Activated CD4-positive, alpha-beta T cell treated with anti-CD3 and anti-CD28 coated beads, Interleukin-2, amount 50 U/mL, for 4 hours (primary cell): ENCODE measurements at places on chromosomes 6 and 20.
A peak's percentile ranks its signal among the peaks of the same experiment; 100 is the strongest.

GRCh38 chr20:62539198-62540045 lies 63.6 kb upstream of the GATA5 start:
- DNase-seq: no peak

DNA sequence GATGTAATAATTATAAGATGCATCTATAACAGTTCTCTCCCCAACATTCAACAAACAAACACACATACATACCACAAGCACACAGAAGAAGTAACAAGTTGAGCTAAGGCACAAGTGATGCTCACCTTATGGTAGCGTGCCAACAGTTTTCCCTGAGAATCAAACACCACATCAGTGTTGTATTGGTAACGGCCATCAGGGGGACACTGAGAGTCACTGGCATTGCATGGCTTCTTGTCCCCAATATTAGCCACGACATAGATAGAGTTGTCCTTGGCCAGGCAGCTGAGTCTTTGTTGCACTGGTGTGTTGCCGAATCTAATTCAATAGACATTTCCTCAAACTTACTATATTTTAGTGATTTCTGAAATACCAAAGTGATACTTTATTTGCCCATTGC lies 14.8 kb upstream of the VNN1 start:
- no peak for DNase-seq

DNA sequence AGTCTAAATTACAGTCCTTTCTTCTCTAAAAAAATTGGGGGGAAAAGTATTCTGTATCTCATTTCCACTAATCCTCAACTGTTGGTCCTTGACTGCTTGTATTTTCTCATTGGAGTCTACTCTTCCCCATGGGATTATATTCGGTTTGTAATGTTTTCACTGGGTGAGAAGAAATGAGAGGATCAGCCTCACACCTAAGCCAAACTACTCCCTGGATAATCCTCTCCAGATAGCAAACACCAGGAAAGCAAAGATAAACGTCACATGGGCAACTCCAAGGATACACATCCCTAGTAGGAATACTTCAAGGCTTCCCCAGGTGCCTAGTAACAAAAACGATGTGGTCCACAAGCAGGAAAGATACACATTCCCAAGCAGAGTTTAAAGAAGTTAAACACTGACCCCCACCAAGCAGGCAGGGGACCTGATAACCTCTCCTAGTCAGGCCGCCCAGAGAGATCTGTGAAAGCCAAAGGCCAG lies 53.9 kb upstream of the SOX4 start:
- DNase-seq: no peak

- no peak for DNase-seq
Measured at GRCh38 chr6:45923831-45924391, 91.7 kb downstream of the CLIC5 start.

DNA sequence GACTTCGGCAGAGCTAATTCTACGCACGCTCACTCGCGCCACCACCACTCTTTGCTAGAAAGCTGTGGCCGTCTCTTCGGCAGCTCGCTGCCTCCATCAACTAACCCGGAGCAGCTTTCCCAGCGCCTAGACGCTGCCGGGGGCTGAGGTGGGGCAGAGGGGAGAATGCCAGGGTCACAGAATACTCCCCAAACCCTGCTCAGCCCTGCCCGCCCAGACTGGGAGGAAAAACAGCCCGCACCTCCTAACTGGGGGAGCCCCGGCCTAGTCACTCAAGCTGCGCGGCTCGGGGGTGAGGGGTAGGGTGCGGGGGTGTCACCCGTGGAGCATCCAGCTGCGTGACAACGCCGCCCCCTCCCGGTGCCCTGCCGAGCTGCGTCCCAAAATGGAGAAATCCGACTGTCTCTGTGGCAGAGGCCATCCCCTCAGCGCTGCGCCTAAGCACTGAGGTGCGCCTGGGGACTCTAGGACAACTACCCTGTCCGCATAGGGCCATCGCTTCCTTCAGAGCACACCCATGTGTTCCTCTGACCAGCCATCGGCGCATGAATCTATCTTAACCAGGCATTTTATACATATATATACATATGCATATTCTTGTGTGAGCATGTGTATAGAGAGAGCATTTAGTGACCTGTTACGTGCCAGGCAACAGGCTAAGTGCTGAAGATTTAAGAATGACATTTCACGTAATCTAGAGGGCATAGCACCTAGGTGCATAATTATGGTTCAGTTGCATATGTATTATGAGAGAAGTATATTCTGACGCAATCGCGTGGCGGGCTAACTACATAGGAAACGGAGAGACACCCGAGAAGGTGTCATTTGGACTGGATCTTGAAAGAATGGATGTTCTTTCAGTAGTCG lies 1.5 kb upstream of the TENT5A start:
- DNase-seq: peak; percentile 89

DNA sequence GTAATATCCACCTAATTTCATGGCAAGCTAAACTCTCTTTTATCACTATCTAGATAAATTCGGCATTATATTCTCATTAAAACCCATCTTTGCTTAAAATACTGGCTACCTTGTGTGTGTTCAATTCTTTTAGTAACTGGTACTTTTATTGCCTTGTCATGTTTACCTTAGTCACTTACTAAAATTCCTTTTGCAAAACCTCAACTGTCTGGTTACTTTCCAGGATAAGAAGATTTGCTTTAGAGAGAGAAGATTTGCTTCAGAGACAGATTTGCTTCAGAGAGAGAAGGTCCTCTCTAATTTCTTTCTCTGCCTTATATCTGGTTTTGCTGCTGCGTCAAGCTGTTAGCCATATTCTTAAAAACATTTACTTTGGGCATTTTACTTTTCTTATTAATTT lies 151.5 kb upstream of the MLIP start:
- DNase-seq: no peak

GRCh38 chr6:70110126-70111022 lies 192.5 kb downstream of the COL9A1 start:
- DNase-seq: no peak

DNA sequence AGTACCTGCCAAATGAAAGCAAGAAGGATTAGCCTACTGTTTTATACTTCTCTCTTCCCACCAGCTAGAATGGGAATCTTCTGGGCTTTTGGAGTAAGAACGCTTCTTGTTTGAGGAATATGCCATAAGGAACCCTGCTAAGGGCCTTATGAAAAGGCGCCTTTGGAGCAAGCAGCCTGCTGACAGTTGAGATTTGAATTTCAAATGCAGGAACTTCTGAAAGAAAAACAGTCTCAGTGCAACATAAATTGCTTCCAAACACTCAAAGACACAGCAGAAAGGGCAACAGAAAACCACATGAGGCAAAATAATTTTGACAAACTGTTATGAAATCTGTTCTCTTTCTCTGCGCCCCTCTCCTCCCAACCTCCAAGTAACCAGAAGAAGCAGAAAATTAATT lies 149.4 kb upstream of the B3GAT2 start:
- DNase-seq: no peak

GRCh38 chr6:170018422-170018935 lies 267.1 kb downstream of the ERMARD start:
- no peak for DNase-seq

DNA sequence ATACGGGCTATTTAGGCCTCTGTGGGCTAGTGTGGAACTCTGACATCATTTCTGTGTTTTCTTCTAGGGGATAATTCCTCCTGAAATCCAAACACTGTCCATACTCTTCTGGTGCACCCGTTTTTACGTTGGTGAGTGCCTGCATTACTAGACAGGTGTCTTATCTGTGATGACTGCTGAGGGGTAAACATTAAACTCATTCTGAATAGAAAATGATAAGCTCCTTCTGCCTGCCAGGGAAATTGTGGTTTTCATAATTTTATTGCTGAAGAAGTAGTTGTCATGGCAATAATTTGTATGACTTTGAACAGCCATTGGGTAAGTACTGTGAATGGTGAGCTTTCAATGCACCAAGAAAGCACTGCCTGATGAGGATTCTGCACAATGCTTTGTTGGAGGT lies 705.6 kb downstream of the UTRN start:
- no peak for DNase-seq

- DNase-seq: no peak
Measured at GRCh38 chr6:36492092-36492491, 49.3 kb downstream of the KCTD20 start.

DNA sequence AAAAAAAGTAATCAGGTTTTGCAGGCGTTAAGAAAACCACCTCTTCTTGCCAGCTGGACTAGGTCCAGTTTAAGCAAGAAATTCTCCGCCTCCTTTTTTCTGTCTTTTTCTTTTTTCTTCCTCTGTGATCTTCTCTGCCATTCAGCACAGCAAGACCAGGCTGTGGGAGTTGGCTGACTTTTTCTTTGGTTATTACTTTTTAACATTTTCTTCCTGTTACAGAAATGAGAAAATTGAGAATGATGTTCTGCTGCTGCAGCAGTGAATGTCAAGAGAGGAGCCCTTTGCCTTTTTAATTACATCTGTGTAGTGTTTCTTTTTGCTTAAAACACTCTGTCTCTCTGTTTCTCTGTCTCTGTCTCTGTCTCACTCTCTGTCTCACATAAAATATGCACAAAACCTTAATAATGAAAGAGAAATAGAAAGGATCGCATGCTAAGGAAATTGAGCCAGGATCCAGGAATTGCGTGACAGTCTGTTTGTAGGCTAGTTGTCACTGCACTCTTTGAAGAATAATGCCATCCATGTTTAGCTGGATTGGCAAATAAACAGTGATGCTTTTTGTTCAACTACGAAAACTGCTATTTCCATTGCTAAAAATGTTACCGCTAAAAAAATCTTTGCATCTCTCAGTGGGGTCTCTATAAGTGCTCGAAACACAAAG lies 103.2 kb upstream of the SUPT3H start:
- DNase-seq: no peak

DNA sequence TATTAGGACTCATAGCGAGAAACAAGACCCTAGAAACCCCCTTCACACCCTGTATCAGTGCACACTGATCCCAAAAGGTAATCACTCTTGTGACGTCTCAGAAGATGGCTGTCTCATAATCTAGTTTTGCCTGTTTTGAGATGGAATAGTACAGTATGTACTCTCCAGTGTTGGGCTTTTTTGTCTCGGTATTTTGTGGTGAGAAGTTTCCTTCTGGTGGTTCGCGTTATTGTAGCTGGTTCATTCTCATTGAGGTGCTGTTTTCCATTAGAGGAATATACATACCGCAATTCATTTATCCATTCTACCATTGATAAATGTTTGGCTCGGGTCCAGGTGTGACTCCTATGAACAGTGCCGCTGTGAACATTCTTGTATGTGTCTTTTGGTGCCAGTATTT lies 27.9 kb upstream of the MAP3K4 start:
- DNase-seq: no peak

- DNase-seq: no peak
Measured at GRCh38 chr6:129133770-129134192, 250.8 kb downstream of the LAMA2 start.

DNA sequence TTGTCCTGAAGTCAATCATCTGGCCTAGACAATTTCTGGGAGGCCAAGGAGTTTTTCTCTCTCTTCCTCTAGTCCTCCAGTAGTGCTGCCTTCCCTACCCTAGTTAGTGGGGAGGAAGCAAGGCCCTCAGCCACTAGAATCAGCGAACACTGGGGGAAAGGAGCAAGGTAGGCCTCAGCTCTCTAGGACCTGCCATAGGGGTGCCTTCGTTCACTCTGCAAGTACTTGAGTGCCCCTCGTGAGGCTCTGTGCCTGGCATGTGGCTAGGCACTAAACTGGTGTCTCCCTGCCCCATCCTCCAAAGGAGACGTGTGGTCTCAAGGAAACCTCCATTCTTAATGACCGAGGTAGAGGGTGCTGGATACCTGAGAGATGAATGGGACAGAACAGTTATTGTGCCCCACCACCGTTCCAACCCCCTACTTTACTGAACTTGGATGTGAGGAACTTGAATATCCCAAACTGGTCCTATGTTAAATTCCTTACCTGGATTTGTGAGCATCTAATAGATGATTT lies 1.1 kb downstream of the DEF6 start:
- DNase-seq: no peak

DNA sequence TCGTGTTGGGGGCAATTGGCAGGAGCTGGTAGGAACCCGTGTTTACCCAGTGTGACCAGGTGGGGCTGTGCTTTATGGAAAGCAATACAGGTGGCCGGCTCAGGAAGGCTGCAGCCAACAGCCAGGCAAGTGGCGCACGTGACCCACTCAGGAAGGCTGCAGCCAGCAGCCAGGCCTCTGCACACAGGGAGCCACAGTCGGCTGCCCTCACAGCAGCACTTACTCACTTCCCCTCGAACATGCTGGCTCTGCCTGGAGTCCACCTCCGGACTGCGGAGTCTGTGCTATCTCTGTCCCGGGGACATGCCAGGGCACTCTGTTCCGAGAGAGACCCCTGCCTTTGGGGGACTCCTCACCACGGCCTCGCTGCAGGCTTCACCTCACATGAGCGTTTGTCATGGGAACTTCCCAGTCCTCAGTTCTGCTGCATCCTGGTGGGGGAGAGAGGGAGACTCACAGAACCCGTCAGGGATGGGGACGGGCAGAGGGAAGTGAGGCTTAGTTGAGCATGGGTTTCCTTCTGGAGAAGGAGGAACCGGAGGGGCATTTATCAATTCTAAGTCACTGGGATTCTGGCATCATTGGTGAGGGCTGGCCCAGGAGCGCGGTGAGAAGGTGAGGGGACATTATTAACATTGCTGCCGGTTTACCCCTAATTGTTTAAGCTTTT lies 76.8 kb downstream of the TTLL2 start:
- no peak for DNase-seq

GRCh38 chr6:1574083-1574761 lies 35.5 kb upstream of the FOXC1 start:
- DNase-seq: no peak

DNA sequence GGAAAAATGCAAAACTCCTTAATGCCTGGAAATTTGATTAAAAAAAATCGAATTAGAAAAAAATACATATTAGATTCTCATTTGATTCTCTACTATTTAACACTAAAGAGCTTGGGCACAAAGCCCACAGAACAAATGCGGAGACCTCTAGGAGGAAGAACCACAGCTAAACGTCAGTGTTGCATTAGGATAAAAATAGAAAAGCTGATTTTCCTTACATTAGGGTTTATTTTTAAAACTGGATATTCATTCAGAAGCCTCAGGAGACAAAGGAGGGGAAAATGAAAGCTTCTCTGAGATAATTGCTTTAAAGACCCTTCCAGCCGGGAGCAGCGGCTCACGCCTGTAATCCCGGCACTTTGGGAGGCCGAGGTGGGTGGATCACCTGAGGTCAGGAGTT lies 77.3 kb downstream of the ECT2L start:
- DNase-seq: no peak

- no peak for DNase-seq
Measured at GRCh38 chr6:10740061-10740460, 7.5 kb upstream of the TMEM14B start.

DNA sequence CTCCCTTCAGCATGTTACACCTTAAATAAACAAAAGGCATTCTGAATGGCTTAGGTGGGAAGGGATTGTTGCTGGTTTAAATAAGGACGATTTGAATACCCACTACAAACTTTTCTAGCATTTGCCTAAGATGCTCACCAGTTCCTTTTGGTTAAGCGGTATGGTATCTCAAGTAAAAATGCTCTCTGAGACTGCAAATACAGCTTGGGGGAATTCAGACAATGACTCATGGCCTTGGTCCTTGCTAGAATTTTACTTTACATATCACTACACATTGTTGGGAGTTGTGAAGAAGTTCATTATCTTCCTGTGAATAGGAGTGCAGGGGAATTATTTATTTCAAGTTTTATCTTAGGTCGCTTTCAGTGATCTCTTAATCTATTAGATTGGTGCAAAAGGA lies 670.7 kb downstream of the UTRN start:
- DNase-seq: no peak
